ENCODE measurements at places on chromosomes 5 and 9.

- no peak for DNase-seq
Measured at GRCh38 chr9:124238546-124239140, 19.1 kb upstream of the NEK6 start.

GRCh38 chr5:120088836-120089235, 375.3 kb upstream of the PRR16 start:
- no peak for DNase-seq

GRCh38 chr9:82412586-82413305, 424.2 kb downstream of the SPATA31D1 start:
- DNase-seq: no peak

- DNase-seq: no peak
Measured at GRCh38 chr5:62653001-62653863, 74.6 kb downstream of the LRRC70 start.

DNA sequence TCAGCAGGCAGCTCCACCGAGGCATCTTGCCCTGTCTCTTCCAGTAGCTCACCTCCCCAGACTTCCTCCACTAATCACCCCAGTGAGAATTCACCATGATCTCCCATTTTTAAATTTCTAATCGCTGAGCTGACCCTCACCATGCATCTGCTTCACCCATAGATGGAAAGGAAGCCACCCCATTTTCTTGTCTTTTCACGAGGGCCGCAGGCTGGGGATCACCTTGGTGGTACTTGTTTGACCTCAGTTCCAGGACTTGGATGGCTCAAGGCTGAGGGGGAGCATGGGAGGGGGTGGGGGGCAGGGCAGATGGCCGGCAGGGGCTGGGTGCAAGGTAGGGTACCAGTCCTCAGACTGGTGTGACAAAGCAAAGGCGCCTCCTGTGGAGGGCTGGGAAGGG, 3.6 kb downstream of the PROP1 start:
- no peak for DNase-seq

DNA sequence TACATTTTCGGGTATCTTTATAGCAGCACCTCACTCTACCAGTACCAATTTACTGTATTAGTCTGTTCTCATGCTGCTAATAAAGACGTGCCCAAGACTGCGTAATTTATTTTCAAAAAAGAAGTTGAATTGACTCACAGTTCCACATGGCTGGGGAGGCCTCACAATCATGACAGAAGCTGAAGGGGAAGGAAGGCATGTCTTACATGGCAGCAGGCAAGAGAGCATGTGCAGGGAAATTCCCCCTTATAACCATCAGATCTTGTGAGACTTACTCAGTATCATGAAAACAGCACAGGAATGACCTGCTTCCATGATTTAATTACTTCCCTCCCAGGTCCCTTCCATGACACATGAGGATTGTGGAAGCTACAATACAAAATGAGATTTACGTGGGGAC, 602.6 kb upstream of the DAB2 start:
- no peak for DNase-seq

GRCh38 chr5:129631961-129632360, 115.9 kb upstream of the MINAR2 start:
- no peak for DNase-seq
